Aorta (tissue), 5 donors: ENCODE measurements at places on chromosomes 4 and X. TPM values are rescaled to one million over a fixed set of nuclear protein-coding genes. Genes with fewer than 3 reads are reported as not detected.

DNA sequence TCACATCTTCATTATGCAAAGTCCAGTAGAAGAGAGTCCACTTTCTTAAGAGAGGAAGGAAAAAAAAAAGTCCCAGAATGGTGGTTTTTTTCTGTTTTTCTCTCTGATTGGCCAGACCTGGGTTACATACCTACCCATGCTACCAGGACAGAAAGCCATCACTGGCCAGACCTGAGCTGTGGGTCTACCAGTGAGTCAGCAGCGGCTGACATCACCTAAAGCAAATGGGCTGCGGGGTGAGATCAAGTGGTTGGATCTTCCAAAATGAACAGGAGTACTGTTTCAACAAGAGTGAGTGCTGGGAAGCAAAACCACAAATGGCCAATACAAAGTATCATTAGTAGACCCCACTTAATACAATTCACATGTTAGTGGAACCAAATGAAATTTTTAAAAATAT, 1.6 kb upstream of the NDST3 start:
- H3K36me3 ChIP-seq = no peaks in the 10 kb centered on the region
- H3K27ac ChIP-seq = no peak overlapping the region
- H3K4me3 ChIP-seq = no peak overlapping the region
- no peaks in the 10 kb centered on the region for H3K4me1 ChIP-seq
- DNase-seq = no peak

- H3K27me3 ChIP-seq = no peaks in the 10 kb centered on the region
- H3K4me3 ChIP-seq = no peak overlapping the region
- no peak for DNase-seq
Observed at GRCh38 chr4:25235401-25235800, 1.6 kb downstream of the PI4K2B start.

DNA sequence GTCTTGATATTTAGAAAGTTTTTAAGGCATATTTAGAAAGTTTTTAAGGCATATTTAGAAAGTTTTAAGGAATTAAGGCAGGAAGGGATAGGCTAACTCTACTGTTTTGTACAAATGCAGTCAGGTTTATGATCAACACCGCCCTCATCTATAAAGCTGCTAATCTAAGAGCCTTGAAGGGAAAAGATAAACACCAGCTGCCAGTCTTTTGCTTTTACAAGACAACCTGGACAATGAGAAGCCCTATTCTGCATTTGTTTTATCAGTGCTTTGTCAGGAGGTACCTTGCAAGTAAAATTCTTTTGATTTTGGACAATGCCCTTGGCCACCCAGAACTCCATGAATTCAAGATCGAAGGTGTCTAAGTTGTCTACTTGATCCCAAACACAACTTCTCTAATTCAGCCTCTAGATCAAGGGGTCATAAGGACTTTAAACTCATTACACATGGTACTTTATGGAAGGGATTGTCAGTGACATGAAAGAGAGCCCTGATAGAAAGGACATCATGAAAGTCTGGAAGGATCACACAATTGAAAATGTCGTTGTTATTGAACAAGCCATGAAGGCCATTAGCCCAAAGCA, 39.8 kb downstream of the IL15 start:
- no peak overlapping the region for H3K27ac ChIP-seq
- no peak for DNase-seq
- no peak overlapping the region for H3K4me3 ChIP-seq
- H3K27me3 ChIP-seq = no peaks in the 10 kb centered on the region
- no peaks in the 10 kb centered on the region for H3K36me3 ChIP-seq

DNA sequence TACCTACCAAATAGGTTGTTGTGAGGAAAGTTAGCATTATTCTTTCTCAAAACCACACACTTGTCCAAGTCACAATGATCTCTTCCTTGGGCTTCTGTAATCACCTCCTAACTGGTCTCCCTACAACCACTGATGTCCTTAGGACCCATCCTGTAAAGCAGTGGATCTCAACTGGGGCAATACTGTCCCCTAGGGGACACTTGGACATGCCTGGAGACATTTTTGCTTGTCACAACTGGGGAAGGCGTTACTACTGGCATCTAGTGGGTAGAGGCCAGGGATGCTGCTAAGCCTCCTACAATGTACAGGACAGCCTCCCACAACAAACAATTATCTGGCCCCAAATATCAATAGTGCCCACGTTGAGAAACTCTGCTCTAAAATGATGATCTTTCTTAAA, 118.7 kb upstream of the AP1S2 start:
- H3K4me1 ChIP-seq = no peaks in the 10 kb centered on the region
- DNase-seq = no peak
- no peaks in the 10 kb centered on the region for H3K27me3 ChIP-seq
- no peaks in the 10 kb centered on the region for H3K36me3 ChIP-seq
- H3K4me3 ChIP-seq = no peak overlapping the region
- H3K27ac ChIP-seq = no peak overlapping the region

- no peak overlapping the region for H3K27ac ChIP-seq
- no peaks in the 10 kb centered on the region for H3K4me1 ChIP-seq
- no peak for DNase-seq
- no peak overlapping the region for H3K4me3 ChIP-seq
- H3K27me3 ChIP-seq = no peaks in the 10 kb centered on the region
- no peaks in the 10 kb centered on the region for H3K36me3 ChIP-seq
Observed at GRCh38 chrX:45818913-45819312, 618.2 kb upstream of the DIPK2B start.

- no peaks in the 10 kb centered on the region for H3K4me1 ChIP-seq
- no peak overlapping the region for H3K4me3 ChIP-seq
- H3K27ac ChIP-seq = no peak overlapping the region
- no peaks in the 10 kb centered on the region for H3K36me3 ChIP-seq
- no peaks in the 10 kb centered on the region for H3K27me3 ChIP-seq
Observed at GRCh38 chrX:78375894-78376293, 48.5 kb upstream of the CYSLTR1 start.

DNA sequence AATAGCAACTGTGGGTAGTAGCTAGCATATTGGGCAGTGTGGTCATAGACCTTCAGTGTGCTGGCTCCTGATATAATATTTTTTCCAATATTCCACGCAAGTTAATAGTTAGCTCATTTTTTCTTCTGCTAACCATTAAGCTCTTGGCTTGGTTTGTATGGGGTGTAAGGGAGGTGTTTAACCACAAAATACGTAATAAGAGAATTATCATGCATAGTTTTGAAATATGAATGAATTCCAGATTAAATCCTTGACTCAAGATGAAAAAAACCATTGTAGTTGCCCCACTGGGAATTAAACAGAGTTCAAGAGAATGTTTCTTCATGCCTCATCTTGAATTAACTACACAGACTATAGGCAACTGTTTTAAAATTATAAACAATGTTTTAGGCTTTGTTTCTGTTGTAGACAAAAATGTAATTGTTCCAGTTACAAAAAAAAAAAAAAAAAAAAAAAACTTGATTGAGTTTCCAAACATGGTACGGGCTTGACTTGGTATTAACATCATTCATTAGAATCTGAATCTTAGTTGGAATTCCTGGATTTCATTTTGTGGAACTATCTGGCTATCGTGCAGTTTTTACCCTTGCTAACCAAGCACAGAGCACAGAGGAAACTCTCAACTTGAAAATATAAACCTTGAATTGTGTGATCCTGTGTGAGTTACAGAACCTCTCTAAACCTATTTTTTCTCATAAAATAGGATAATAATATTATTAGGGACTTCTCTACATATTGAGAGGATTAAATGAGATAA, 28.4 kb downstream of the CXCL1 start:
- H3K4me1 ChIP-seq = no peaks in the 10 kb centered on the region
- no peak overlapping the region for H3K4me3 ChIP-seq
- H3K27ac ChIP-seq = no peak overlapping the region
- no peak for DNase-seq

GRCh38 chrX:16914058-16914457, 32.4 kb upstream of the REPS2 start:
- no peak overlapping the region for H3K4me3 ChIP-seq
- no peaks in the 10 kb centered on the region for H3K27me3 ChIP-seq
- no peaks in the 10 kb centered on the region for H3K4me1 ChIP-seq
- H3K36me3 ChIP-seq = no peaks in the 10 kb centered on the region
- no peak for DNase-seq

GRCh38 chr4:127012549-127012948, 620.2 kb upstream of the INTU start:
- DNase-seq = no peak
- H3K27me3 ChIP-seq = no peaks in the 10 kb centered on the region
- no peak overlapping the region for H3K27ac ChIP-seq

- H3K4me3 ChIP-seq = no peak overlapping the region
- H3K27me3 ChIP-seq = no peaks in the 10 kb centered on the region
- H3K36me3 ChIP-seq = no peaks in the 10 kb centered on the region
- peaks cover 2% of the 10 kb centered on the region for H3K4me1 ChIP-seq
Observed at GRCh38 chr4:150577796-150578195, 4.2 kb upstream of the MAB21L2 start.

DNA sequence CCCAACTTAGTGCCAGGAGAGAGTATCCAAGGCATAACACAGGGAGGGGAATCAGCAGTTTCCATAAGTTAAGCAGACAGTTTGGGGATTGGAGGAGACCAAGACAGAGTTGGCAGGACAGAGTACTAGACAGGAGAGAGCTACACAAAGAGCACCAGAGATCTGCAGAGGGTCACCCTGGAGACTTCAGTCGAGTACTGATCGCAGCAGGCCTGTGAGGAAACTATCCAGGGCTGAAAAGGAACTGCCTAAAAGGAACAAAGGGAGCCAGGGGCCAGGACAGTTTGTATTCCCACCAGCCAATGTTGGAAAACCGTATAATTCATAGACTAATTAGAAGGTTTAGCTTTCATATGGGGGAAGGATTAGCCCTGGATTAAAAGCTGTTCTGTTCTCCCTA, 80.6 kb upstream of the ENPP6 start:
- no peak for DNase-seq
- no peaks in the 10 kb centered on the region for H3K27me3 ChIP-seq
- no peaks in the 10 kb centered on the region for H3K36me3 ChIP-seq
- no peak overlapping the region for H3K27ac ChIP-seq
- no peak overlapping the region for H3K4me3 ChIP-seq
- H3K4me1 ChIP-seq = no peaks in the 10 kb centered on the region

- H3K27me3 ChIP-seq = no peaks in the 10 kb centered on the region
- H3K4me3 ChIP-seq = no peak overlapping the region
- H3K36me3 ChIP-seq = no peaks in the 10 kb centered on the region
- no peak overlapping the region for H3K27ac ChIP-seq
- DNase-seq = no peak
- H3K4me1 ChIP-seq = no peaks in the 10 kb centered on the region
Observed at GRCh38 chr4:14218641-14219040, 591.1 kb upstream of the BOD1L1 start.

- no peaks in the 10 kb centered on the region for H3K36me3 ChIP-seq
- no peaks in the 10 kb centered on the region for H3K4me1 ChIP-seq
- H3K4me3 ChIP-seq = no peak overlapping the region
- H3K27me3 ChIP-seq = no peaks in the 10 kb centered on the region
Observed at GRCh38 chrX:150182161-150182560, 181.0 kb upstream of the MAMLD1 start.

GRCh38 chr4:8200302-8200975, 1.3 kb downstream of the SH3TC1 start:
- no peak overlapping the region for H3K27ac ChIP-seq
- H3K27me3 ChIP-seq = no peaks in the 10 kb centered on the region

DNA sequence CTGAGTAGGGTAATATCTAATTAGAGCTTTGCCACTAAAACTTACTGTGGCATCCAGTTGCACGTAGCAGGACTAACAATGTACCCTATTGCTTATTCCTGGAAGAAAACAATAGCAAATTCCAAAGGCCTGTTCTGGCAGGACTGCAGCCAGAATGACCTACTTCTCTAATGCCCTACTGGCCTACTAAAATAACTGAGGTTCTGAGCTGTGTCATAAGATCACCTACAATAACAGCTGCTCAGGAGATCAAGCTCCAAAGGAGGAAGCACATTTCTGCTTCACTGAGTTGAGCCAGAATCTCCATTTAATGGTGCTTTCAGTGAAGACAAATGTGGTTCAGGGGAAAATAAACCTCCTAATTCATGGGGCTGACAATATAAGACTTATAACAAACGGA, 42.2 kb upstream of the CXCL8 start:
- no peaks in the 10 kb centered on the region for H3K36me3 ChIP-seq
- no peaks in the 10 kb centered on the region for H3K27me3 ChIP-seq
- H3K4me1 ChIP-seq = no peaks in the 10 kb centered on the region
- no peak for DNase-seq
- no peak overlapping the region for H3K27ac ChIP-seq
- H3K4me3 ChIP-seq = no peak overlapping the region

DNA sequence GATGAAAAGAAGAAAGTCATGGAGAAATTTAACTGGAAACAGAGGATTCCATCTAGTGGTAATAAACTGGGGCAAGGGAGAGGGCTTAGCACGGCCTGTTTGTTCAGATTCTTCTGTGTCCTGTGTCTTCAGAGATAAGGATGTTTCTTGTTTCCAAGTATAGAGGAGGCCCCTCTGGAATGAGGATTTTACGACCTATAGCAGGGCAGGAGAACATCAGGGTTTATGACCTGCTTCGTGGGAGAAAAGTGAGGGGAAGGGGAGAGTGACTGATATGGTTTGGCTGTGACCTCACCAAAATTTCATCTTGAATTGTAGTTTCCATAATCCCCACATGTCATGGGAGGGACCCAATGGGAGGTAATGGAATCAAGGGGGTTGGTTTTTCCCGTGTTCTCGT, 93.0 kb upstream of the LDB2 start:
- no peaks in the 10 kb centered on the region for H3K4me1 ChIP-seq
- no peaks in the 10 kb centered on the region for H3K36me3 ChIP-seq
- no peak overlapping the region for H3K4me3 ChIP-seq
- H3K27me3 ChIP-seq = no peaks in the 10 kb centered on the region

DNA sequence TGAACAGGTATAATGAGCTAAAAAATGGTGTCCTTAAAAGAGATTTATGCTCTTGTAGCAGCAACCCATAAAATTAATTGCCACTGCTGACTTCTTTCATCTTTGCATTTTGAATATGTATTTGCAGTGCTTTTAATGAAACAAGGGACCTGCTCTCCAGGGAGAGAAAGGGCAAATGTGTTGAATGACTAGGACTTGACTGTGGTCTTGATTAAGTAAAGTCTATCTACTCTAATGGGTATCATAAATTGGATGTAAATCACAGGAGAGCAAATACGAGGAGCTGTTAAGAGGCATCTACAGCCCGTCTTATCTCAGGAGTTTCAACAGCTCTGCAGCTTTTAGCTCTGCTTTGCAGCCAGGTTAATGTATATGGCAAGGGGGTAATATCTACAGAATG, 216.4 kb downstream of the PALLD start:
- H3K4me3 ChIP-seq = no peak overlapping the region
- no peaks in the 10 kb centered on the region for H3K36me3 ChIP-seq
- H3K4me1 ChIP-seq = peaks cover 6% of the 10 kb centered on the region
- no peak overlapping the region for H3K27ac ChIP-seq
- DNase-seq = no peak
- H3K27me3 ChIP-seq = no peaks in the 10 kb centered on the region

DNA sequence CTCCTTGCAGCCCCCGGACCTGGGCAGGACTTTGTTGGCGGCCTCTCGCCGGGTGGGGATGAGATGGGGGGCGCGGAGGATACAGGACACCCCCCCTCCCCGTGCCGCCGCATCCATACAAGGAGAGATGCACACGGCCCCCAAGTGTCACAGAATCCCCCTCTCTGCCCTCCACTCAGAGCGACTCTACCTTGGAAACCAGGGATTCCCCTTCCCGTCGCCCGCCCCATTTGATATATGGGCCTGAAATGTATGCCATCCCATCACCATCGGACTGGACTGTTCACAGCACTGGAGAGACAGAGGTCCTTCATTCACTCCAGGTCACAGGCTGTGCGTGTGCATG, 426 bp downstream of the PORCN start:
- no peaks in the 10 kb centered on the region for H3K27me3 ChIP-seq
- no peak for DNase-seq
- no peaks in the 10 kb centered on the region for H3K36me3 ChIP-seq

Gene ADH1B
- 502 TPM for total RNA-seq

Gene PRKG2
- 0.23 TPM for total RNA-seq

Gene ADGRL3
- 110 TPM for total RNA-seq

Gene TSPAN6
- total RNA-seq = 9.5 TPM

Gene MMRN1
- total RNA-seq = 24.5 TPM

Gene SMR3B
- not detected for total RNA-seq

Gene UCP1
- not detected for total RNA-seq

Gene XAGE1B
- total RNA-seq = not detected

Gene FAM47A
- total RNA-seq = not detected

Gene SPANXN4
- total RNA-seq = not detected
